Non-pigmented ciliary epithelial cell (primary cell): ENCODE measurements at places on chromosomes 4 and X.

DNA sequence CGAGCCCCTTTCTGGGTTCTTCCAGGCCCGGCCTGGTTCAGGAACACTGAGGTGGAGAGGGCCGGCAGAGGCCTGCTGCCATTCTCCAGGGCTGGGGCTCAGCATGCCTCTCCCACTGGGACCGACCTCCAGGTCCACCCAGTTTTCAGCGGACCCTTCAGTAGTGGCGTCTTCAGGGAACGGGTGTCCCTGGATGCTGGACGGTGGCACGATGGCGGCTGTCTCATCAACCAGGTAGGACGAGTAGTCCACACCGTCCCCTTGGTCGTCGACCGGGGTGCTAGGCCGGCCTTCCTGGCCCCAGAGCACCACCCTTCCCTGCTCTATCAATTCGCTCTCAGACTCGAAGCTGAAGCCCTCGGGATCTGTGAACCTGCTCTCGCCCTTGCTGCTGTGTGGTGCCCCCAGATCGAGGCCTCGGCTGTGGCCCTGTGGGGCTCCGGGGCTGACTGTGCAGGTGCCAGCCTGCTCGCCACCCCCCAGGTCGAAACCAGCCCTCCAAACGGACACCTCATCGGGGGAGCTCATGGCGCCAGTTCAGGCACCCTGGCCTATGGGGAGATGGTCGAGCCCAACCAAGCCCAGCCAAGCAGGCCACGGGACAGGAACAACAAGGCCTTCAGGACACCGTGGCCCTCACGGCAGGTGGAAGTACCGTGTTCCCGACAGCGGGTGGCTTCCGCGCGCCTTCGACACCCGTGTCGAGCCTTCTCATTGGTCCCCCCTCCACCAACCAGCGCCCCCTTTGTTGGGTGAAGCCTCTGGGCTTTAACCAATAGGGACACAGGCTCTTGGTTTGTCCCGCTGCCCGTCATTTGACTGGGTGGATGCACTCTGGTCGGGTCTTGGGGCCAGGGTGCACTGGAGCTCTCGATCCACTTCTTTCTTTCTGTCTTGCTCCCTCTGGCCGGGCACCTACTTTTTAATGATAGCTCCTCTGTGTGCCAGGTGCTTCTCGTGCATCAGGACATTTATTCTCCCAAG, 814 bp upstream of the LOC101059915 start:
- DNase-seq = no peak

DNA sequence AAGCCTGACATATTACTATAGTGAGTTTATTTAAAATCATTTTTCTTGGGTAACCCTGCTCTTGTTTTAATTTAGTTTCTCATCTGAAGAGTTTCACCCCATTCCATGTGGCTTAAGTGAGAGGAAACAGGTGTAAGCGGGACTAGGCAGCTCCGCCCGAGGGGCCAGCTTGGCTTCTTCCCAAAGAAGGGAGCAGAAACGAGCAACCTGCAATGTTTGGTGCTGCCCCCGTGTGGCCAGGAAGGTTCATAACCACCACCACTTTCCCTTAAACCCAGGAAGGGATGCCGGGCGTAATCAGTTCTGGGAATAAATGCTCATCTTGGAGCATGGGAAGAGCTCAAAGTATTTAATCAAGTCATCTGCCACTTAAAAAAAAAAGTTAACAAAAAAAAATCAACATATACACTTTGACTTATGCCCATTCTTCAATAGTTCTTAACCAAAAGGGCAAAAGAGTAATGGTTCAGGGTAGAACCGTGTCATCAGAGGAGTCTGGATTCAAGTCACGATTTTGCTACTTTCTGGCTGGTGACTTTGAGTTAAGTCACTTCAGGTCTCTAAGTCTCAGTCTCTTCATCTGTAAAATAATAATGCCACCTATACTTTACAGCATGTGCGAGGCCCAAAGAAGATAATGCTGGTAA, 147.9 kb downstream of the NSUN7 start:
- DNase-seq = no peak

DNA sequence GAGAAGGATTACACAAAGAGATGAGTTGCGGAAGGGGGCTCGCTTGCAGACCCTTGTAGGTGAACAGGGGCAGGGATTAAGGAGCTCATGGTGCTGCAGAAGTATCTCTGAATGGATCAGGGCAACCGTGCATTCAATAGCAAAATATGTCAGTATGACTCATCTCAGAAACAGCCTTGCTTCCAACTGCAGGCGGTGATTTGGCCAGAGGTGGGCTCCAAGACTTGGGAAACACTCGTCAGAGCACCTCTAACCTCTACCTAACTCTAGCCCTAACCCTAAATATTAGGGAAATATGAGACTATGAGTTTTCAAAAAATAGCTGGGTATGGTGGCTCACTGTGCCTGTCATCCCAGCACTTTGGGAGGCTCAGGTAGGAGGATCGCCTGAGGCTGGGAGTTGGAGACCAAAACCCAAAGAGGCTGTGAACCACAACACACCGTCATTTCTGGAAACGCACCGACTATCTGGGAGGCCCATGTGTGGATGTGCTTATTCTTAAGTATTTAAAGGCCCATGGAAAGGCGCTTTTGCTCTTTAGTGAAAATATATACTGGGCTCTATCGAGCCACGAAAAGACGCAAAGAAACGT, 102.6 kb downstream of the DHRSX start:
- DNase-seq = no peak

DNA sequence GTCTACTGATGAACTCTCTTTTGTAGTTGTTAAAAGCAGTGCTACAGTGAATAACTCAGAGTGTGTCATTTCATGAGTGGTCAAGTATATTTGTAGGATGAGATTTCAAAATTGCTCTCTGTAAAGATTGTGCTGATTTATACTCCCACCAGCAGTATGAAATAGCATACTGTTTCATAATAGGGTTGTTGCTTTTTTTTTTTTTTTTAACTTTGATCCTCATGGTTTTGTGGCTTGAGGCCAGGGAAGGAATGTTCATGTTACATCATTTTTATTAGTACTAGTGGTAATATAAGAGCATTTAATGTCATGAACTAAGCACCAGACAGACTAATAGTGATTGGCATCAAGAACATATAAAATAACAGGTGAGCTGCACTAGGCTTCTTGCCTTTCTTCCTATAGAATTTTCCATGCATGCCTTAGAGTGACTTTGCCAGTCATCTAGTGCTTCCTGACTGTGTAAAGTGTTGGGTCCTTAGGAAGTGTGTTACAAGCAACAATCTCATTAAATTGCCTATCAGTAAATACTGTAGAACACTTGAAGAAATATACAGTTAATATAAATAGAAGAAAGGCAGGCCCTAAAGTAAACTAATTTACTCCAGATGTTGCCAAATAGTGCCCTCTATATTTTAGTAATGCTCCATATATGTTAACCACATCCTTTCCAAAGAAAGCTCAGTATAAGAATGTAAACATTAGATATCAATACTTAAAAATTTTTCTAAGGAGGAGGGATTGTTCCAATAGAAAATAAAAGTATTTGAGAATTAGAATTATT, 38.6 kb upstream of the MSMO1 start:
- DNase-seq = peak; percentile 49

DNA sequence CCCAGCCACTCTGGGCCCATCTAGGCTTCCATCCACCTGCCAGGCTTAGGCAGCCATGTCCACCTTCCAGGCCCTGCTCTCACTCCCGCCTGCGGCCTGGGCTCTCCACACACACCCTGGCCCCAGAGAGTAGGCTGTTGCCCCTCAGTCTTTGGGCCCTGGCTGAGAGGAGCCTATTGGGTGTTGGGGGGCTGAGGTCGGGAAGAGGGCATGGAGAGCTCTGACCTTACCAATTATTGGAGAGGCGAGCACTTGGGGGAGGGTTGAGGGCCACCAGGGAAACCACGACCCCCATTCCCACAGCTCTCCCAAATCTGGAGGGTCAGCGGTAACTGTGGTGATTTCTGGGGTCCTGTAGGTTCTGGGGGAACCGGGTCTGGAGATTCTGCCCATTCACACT, 38.2 kb downstream of the HTRA3 start:
- no peak for DNase-seq

GRCh38 chrX:71809886-71810285, 46.7 kb downstream of the CXorf49B start:
- DNase-seq = no peak

DNA sequence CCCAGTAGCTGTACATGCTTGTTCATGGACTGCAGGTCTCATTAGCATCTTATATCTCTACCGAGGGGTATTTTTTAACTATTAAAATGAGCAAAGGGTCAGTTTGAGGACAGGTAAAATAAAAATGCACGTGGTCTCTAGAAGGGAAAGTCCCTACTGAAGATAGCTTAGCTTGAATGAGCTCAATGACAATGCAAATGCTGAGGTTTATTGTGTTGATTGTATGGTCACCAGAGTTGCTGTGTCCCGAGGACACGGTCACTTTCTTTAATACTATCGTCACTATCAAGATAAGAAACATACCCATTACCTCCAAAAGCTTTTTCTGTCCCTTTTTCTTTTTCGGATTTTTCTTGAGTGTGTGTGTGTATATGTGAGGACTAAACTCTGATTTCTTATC, 250.5 kb upstream of the PRKX start:
- DNase-seq = no peak

- DNase-seq = no peak
Observed at GRCh38 chrX:105821471-105822121, 743 bp upstream of the NRK start.

- no peak for DNase-seq
Observed at GRCh38 chrX:100677611-100678181, 33.7 kb downstream of the SRPX2 start.

GRCh38 chrX:15206306-15206705, 63.6 kb downstream of the ASB9 start:
- DNase-seq = no peak

DNA sequence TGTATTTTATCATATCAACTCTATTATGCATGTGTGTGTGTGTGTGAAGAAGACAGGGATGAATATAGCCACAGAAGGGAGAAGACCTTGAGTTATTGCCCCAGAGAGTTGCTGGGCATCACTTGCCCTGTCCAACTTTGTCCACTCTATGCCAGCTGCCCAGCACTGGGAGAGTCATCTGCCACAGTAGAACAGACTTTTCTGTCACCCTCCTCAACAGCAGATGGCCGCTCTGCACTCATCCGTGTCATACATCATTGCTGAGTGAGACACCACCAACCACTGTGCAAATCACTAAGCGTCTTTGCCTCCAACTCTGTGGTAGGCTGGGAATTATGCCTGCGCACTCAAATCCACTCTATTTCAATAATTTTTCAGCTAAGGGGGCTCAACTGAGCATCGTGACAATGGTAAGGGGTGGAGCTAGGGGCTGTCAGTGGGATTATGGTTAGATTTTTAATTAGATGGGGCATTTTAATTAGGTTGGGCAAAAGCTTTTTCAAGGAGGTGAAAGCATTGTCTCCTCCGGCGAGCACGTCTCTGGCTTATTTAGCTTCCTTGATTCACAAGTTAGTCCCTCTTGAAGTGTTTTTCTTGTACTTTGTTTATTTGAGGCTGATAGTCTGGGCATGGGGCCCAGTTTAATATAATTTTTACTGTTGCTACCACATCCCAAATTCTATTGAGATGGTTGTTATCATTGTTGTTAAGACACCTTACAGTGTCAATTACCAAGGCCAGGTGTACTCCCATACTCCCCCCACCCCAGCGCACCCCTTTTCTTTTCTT, 100.1 kb upstream of the KLF3 start:
- DNase-seq = no peak

- no peak for DNase-seq
Observed at GRCh38 chrX:97366237-97366636, 482.5 kb downstream of the RPA4 start.

DNA sequence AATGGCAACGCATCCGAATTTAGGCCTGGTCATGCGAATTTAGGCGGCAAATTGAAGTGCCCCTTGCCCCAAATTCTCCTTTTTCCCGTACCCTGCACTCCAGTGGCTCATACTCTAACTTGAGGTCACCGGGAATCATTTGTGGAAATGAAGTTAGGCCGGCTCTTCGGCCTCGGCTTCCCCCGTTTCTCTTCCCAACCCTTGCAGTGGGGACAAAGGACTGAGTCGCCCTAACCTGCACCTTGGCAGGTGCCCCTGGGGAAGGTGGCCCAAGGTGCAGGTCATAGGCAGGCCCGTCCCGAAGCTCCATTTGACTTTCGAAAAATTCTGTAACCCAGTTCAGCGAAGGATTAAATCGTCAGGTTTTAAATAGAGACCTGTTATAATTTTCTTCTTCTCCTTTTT, 811 bp downstream of the SRD5A3 start:
- no peak for DNase-seq

GRCh38 chr4:25771672-25772071, 91.1 kb downstream of the SEL1L3 start:
- no peak for DNase-seq

GRCh38 chr4:76611616-76612207, 176.7 kb downstream of the SHROOM3 start:
- DNase-seq = no peak

DNA sequence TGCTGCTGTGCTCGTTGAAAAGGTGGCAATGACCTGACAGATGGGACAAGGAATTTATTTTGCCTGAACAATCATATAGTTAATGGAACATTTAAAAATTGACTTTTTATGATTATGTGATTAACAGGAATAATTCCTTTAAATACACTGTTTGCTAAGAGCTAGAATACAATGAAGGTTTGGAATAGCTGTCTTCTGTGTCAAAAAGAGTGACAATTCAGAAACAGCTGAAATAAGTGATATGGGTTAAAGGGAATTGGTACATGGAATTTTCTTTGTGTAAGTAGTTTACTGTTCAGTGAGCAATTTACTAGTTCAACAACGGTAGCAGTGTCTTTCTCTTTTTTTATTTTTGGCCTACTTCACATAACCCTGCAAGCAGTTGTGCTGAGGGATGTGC, 1083.5 kb upstream of the GRID2 start:
- DNase-seq = no peak

DNA sequence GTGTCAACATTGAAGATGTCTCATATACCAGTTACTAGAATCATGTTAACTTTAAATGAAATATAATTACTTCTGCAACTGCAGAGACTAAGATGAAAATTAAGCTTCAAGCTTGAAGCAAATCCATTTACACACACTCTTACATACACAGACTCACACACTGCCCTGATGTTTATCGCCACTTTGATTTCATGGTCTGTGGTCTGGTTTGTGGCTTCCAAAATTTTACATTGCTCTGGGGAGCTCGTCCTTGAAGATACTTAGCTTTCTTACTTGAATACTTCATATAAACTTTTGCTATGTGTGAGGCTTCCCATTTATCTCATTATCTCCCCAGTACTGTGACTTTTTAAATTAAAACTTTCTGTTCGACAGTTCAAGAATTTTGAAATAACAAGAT, 35.8 kb downstream of the ARHGEF38 start:
- DNase-seq = no peak
